ENCODE measurements at places on chromosomes 1 and 21.

DNA sequence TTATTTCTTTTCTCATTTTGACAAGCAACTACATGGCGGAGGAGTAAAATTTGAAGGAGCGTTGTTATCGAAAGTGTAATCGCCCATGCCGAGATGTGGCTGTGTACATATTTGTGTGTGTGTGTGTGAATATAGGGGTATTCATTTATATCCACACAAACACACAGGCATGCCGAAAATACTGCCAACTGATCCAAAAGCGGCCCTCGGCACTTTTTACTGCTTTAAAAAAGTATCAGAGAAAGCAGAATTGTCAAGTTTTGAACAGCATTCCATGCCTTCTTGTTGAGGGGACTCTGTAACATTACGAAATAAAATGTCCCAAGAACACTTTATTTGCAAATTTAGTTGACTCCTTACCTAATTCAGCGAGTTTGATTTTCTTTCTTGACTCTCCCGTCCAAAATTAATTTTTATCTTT, 1.1 kb downstream of the PBX1 start:
- DNase-seq = peak; percentile 46

GRCh38 chr1:23742670-23743286, 493 bp upstream of the ELOA start:
- no peak for DNase-seq

DNA sequence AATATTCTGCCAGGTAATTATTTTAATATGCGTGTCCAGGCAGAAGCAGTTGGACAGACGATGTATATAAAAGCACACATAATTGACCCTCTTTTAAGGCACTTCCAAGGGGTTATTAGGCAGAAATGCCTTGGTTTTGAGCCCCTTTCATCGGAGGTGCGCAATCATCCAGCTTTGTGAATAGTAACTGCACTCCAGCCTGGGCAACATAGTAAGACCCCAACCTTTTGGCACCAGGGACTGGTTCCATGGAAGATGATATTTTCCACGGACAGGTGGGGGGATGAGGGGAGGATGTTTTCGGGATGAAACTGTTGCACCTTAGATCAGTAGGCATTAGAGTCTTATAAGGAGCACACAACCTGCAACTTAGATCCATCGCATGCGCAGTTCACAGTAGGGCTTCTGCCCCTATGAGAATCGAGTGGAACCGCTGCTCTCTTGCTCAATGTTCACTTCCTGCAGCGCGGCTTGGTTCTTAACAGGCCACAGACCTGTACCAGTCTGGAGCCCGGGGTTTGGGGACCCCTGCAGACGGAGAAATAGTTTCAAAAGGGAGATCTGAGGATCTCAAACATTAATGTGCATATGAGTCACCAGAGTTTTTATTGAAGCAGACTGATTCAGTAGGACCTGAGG, 1.8 kb upstream of the MCOLN2 start:
- DNase-seq = no peak

GRCh38 chr1:63635681-63636080, 42.5 kb downstream of the PGM1 start:
- no peak for DNase-seq

GRCh38 chr1:184152434-184152898, 100.9 kb downstream of the TSEN15 start:
- no peak for DNase-seq

GRCh38 chr1:204146965-204147364, 4.9 kb downstream of the ETNK2 start:
- no peak for DNase-seq

GRCh38 chr1:101050869-101051268, 25.3 kb upstream of the DPH5 start:
- DNase-seq = no peak

DNA sequence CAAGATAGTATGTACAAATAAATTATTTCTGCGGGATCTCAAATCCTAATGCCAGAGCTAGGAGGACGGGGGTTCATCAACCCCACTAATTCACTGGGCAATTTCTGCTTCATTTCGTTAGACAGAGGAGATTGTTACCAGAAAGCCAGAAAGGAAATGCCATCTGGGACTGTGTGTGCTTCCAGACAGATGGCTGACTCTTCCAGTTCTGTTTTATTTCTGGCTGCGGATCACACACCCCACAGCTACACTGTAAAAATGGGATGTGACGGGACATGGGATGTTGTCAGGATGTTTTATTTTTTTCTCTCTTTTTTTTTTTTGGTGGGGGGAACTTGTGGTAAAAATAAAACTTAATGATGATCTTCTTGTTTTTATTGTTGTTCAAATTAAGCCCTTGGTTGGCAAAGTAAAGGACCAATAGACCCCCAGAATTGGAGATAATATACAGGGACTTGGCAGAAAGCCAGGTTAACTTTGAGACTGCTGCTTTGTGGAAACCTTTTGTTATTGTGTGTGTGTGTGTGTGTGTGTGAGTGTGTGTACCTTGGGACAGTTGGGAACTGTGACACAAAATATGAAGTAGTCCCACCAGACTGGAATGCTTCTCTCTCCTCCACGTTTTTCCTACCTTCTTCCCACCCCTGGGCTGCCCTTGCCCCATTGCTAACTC, 114.5 kb downstream of the NUF2 start:
- no peak for DNase-seq

DNA sequence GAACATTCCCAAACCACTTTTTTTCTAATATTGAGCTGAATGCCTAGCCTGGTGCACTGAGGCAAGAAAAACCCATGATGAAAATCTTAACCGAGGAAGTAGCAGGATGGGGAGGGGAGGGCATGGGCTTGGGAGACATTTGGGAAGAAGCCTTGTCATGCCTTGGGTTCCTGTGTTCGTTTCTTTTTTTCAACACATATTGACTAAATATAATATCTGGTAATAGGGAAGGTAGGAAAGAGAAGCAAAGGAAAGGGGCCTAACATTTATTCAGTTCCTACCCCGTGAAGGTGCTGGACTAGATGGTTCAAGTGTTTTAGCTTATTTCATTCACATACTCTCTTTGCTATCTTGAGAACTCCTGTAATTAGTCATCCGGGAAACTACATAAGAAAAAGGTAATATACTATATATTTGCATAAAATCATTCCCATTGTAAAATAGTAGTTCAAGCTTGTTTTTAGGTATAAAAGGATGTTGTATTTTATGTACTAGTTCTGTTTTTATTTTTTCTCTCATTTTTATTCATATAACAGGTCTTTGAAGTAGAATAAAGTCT, 62.1 kb downstream of the ST3GAL3 start:
- DNase-seq = no peak

DNA sequence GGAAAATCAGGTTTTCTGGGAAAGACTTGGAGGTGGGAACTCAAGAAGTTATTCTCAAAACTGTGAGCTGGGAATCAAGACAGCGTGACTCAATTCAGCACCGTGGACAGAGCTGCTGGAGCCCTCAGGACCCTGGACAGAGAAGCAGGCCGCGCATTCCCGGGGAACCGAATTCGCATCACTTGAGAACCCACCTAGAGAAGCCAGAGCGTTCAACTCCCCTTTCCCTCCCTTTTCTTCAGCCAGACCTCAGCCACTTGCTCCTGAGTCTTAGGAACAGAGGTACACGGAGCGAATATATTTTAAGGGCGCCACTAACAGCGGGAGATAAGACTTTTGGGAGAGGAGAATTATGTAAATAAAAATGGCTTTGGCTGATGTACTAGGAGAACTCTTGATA, 2.0 kb upstream of the LIN28A start:
- peak; percentile 55 for DNase-seq

DNA sequence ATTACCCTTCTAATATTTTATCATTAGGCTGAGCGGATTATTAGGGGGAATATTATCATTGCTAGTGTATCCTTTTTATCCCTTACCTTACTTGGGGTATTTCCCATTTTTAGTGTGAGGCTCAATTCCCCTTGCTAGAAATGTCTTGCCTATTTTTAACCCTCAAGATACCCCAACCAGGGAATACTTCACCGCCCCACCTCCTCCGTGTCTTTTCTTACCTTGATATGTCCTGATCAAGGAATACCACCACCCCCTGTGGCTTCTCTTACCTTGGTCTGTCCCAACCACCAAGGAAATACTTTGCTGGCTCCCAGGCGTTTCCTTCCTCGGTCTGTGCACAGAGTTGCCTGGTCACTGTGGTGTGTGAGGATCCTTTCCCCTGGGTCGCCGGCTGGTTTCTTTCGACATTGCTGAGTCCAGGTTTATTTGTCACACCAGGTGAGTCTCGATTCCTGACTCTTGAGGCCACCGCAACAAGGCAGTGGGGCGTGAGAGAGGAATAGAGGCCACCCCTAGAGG, 57.8 kb downstream of the SERINC2 start:
- no peak for DNase-seq

GRCh38 chr1:86913399-86913895, 479 bp downstream of the SELENOF start:
- peak; percentile 62 for DNase-seq

- DNase-seq = no peak
Observed at GRCh38 chr1:40929155-40929554, 50.3 kb upstream of the CTPS1 start.

GRCh38 chr1:201147396-201148015, 6.8 kb downstream of the TMEM9 start:
- no peak for DNase-seq

GRCh38 chr1:64864018-64864940, 102.1 kb downstream of the JAK1 start:
- peak; percentile 95 for DNase-seq

DNA sequence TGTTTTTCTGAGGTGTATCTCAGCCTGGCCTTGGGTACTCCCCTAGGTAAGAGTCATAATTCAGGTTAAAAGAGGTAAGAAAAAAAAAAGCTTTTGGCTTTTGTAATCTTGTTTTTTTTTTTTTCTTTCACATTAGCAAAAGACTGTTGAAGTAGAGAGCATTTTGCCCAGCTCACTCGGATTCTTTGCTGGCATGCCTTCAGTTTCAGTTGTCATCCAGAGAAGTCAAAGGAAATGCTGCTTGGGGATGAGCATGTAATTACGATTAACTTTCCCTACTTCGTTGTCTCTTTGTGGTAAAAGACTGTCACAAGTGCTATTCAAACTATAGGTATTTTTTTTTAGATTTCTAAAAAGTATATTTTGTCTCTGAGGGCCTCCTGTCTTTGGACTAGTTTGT, 6.3 kb downstream of the BACH1 start:
- DNase-seq = no peak

DNA sequence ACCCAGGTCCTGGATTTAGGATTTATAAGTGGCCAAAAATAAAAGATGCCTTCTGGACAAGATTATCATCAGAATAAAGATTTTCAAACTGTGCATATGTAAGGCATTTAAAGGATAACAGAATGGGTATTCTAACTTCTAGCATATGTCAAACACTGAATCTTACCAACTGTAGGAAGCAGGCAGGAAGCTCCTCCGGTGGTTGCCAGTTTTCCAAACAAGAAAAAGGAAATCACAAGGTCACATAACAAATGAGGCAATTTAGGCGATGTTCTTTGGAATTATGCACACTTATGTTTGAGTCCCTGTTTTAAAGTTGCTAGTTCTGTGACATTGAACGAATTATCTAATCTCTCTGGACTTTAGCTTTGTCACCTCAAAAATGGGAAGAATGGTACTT, 48.9 kb downstream of the ATP6V1G3 start:
- DNase-seq = no peak

DNA sequence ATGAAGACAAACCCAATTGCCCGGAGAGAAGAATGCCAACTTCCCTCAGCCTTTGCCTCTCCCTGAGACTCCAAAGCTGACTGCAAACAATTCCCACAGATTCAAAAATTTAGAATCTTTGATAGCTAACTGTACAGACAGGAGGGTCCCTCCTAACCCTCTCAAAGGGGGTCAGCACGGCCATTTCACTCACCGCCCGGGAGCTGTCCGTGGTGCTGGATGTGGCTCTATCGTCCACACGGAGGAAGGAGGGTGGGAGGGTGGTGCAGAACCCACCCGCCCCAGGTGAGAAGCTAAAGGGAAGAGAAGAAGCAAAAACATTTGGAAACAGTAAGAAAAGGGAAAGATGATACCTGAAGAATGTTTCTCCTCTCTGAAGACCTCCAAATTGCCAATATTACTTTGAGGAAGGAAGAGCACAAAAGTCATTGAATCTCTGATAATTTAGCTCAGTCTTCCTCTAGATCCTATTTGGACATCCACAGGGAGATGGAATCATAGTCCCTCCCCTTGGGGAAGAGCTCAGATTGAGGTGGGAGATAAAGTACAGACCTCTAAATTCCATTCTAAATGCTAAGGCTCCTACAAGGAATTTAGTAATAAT, 45.6 kb downstream of the RHBG start:
- DNase-seq = no peak

DNA sequence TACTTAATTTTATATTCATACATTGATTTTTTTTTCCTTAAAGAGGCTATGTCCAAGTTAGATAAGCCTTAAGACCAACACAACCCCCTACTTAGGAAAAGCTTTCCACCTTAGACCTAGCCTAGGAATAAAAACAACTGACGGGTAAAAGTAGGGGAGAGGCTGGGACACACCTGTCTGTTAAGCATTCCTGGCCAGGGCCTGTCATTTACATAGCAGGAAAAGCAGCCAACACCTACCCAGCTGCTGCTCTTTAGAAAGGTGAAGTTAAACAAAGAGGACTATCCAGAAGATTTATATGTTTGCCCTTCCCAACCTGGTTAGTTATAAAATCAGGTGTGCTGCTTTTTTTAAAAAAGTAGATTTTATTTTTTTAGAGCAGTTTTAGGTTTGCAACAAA, 29.1 kb upstream of the SAMD13 start:
- no peak for DNase-seq

GRCh38 chr1:6180268-6180706, at the start of gene CHD5:
Gene CHD5, minus strand, starts transcription at chr1:6180321. Its CDS starts 298 bp downstream, at chr1:6180023.
- DNase-seq = no peak

DNA sequence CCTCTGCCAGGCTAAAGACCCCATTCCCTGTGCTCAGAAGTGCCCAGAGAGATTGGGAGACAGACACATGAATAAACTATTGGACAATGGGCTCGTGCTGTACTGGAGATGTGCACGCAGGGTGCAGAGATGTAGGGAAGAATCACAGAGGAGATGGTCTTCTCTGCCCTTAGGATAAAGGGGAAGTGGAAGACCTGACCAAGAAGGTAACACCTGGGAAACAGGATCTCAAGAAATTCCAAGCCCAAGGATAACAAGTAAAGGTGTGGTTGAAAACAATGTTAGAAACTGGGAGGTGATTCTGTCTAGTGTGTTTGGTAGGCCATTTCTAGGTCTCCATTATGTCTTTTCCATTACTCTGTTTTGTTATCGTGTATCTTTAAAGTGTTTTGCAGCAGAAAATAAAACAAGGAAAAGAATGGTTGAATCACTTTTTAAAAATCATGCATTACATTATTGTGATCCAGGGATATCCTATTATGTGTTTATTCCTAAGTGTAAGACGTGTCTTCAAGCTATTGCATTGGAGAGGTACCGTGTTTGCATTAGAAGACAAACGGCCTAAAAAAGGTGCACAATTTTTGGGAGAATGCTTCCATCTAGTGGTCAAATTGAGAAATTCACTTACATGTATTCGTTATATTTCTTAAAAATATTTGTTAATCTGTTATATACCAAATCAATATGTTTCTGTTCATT, 40.8 kb upstream of the KCTD3 start:
- DNase-seq = peak; percentile 72

- no peak for DNase-seq
Observed at GRCh38 chr1:25805863-25806225, 5.9 kb downstream of the SELENON start.

Measured in MM.1S (cell line).